ENCODE measurements at places on chromosomes 2 and 18.

DNA sequence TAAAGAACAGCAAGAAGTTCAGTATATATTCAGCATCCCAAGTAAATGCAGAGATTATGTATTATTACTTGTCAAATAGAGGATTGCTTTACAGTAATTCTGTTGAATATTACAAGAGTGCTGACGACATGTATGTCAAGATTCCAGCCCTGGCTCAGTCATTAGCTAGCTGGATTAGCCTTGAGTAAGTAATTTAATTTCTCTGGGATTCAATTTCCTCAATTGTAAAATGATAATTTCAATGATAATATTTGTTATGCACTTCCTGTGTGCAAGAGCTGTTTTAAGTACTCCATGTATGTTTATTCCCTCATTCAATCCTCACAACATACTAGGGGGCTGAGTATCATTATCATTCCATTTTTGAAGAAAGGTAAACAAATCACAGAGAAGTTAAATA lies 44.0 kb downstream of the TCF4 start:
- DNase-seq, result no peak

DNA sequence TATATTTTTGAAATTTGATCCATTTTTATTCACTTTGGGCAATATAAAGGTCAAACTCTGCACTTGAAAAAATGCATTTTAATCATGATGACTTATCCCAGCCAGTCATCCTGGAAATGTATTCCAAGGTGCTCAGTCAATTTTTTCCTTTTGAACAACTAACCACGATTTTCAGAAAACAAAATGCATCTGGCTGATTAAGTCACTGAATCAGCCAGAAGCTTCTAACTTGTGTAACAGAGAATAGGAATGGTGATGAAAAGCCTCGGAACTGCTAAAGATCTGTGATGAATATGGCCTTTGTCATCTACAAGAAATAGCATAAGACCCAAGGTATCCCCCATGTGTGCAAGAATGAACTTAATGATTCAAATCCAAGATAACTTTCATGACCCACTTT lies 572.7 kb downstream of the EPHA4 start:
- DNase-seq, result no peak

DNA sequence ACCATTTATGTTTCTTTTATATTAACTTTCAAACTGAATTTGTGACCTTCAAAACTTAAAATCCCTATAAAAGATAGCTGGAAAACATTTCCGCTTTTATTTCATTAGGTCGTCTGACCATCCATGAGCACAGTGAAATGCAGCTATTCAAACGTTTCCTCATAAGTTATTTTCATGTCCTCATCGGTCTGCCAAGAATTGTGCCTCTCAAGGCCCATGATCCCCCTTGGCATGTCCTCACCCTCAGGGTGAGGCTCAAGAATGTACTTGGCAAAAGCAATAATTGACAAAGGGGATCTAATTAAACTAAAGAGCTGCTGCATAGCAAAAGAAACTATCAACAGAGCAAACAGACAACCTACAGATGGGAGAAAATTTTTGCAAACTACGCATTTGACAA lies 12.4 kb downstream of the SLC66A2 start:
- DNase-seq, result no peak

GRCh38 chr2:1782514-1782913 lies 38.2 kb upstream of the PXDN start:
- DNase-seq, result no peak

DNA sequence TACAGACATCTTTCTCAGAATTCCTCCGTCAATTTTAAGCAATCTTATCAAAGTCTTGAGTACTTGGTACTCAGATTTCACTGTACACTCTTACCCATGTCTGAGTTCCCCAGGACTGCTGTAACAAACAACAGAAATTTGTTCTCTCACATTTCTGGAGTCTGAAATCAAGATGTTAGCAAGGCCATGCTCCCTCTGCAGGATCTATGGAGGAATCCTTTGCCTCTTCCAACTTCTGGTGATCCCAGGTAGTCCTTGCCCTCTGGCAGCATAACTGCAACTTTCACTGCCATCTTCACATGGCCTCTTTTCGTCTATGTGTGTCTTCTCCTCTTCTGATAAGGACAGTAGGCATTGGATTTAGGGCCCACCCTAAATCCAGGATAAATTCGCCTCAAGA lies 17.1 kb upstream of the CACNB4 start:
- no peak for DNase-seq

GRCh38 chr2:233418052-233418760 lies 63.9 kb downstream of the DGKD start:
- DNase-seq, result no peak

- no peak for DNase-seq
Measured at GRCh38 chr18:49619801-49620200, 57.9 kb downstream of the LIPG start.

GRCh38 chr18:60541661-60542060 lies 169.1 kb upstream of the MC4R start:
- no peak for DNase-seq

DNA sequence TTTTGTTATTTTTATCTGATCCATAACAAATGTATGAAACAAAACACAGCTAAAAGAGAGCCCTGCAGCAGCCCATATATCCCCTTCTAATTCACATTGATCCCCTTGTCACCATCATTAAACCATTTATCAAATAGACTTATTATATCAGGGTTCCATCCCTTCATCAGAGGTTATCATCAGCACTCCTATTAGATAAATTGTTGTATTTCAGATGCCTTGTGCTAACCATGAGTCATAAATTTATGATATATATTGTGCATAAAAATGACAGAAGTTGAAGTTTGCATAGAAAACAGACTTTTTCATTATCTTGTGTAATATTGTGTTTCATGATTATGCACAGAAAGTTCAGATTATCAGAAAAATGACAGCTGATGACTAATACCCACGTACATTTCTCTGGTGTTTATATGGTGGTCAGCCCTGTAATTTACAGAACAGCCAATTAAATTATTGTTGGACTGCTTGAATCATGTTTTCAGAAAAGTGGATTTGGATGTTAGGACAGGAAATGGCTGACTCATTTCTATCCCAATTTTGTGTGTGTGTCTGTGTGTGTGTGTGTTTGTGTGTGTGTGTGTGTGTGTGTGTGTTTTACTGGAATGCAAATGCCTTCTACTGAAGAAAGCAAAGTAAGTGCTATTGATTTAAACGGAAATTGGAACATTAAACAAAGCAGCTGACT lies 80.9 kb downstream of the PPP1R1C start:
- DNase-seq, result no peak

- DNase-seq, result no peak
Measured at GRCh38 chr2:84026818-84027217, 432.3 kb downstream of the SUCLG1 start.

DNA sequence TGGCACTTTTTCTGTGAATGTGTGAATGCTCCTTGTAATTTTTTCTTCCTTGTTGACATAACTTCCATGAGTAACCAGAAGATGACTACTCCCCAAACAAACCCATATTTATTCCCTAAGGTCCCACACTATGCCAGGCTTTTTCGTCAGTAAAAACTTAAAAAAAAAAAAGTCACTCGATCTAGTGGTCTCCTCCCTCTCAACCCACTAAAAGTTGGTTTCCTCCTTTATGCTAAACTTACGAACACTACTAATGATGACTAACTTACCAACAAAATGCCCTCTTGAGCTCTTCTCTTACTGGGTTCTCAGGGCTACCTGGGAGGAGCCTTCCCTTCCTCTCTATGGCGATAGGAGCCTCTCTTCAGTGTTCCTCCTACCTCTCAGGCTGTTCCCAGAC lies 18.2 kb downstream of the ACVR1 start:
- DNase-seq, result no peak

GRCh38 chr2:22521620-22522019 lies 863.4 kb upstream of the KLHL29 start:
- no peak for DNase-seq

DNA sequence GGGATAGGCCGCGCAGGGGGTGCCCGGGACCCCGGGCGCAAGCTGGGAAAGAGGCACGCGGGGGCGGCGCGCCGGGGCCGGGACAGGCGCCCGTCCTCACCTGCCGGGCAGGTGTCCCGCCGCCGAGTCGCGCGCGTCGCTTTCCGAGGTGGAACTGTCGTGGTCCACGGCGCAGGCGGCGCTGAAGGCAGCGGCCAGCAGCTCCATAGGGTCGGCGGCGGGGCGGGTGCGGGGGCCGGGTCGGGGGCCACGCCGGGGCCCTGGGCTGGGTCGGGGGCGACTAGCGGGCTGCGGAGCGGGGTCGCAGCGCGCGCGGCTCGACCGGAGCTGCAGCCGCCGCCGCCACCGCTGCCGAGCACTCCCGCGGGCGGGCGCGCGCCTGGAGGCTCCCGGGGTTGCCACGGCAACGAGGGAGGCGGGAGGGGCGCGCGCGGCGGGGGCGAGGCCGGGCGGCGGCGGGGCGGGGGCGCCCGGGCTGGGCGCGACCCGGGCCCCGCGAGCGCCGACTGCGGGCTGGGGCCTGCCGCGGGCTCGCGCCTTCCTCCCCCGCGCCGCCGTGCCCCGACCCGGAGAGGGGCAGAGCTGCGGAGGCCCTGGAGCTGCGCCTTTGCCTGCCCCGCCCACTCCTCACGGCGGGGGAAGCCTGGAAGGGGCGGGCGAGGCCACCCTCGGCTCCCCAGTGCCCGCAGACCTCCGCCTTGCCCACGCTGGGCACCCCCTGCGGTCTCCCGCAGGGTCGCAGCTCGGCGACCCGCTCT lies 57.9 kb downstream of the SNORC start:
- DNase-seq, result no peak

DNA sequence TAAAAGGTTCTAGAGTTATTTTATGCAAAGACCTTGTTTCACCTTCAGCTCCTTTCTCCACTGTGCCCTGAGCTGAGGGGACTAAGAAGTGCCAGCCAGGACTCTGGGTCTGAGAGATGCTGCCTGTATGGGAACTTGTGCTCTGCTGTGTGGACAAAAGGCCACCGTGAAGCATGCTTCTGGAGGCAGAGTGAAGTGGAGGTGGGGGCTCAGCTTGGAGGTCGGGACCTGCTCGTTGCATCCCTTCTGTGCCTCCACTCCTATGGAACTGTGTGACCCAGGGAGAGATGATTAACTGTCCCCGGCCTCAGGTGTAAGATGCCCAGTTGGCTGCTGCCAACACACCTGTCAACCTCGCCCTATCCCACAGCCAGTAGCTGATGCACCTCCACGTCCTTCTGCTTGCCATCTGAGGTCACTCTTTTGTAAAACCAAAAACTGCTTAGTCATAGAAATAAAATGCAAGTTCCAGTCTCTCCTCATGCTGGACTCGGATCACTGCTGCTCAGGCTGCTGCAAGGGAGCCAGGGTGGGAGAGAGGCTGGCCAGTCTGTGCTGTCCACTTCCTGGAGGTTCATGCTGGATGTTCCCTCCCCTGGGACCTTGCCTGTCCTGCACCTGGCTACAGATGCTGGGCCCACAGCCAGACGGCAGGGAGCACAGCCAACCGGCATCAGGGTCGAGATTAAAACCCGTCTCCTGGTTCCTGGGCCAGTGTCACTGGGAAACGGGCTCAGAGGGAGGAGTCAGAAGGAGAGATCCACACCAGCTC lies 113.2 kb downstream of the ACKR3 start:
- no peak for DNase-seq

DNA sequence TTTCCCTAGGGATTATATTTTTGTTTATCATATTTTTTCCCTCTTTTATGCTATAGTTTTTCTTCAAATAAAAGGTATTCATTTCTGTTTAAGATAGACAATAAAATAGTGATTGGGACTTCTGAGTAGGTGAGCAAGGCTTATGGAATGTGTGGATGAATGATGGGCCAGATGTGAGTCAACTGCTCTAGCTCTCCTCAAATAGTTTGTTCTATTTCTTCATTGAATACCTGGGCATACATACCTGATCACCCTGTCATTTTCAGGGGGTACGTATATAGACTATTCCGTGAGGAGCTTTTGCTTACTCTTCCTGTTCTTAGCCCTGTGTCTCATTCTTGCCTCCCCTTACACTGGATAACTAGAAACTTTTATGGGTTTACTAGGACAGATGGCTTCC lies 41.9 kb downstream of the BABAM2 start:
- no peak for DNase-seq

DNA sequence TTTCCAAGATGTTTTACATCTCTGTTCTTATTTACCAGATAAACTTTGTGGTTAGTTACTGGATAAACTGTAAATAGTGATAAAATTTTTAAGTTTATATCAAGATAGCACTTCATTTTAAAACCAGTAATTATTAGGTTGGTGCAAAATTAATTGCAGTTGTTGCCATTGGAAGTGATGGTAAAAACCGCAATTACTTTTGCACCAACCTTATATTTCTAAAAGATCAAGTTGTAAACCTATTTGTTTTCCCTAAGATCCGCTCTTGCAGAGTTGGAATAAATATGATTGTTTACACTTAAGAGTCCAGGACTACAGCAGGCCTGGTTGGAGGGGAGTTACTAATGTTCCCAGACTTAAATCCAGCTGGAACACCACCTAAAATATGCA lies 479 bp upstream of the AOX1 start:
- no peak for DNase-seq

GRCh38 chr2:42967959-42968674 lies 175.7 kb upstream of the HAAO start:
- DNase-seq, result no peak

DNA sequence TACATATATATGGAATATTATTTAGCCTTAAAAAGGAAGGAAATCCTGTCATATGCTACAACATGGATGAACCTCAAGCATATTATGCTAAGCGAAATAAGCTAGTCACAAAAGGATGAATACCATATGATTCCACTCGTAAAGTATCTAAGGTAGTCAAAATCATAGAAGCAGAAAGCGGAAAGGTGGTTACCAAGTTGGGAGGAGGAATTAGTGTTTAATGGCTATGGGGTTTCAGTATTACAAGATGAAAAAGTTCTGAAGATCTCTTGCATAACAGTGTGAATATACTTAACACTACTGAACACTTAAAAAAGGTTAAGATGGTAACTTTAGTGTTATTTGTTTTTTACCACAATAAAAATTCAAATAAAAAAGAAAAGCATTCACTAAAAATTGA lies 99.0 kb downstream of the MGAT5 start:
- DNase-seq, result no peak

DNA sequence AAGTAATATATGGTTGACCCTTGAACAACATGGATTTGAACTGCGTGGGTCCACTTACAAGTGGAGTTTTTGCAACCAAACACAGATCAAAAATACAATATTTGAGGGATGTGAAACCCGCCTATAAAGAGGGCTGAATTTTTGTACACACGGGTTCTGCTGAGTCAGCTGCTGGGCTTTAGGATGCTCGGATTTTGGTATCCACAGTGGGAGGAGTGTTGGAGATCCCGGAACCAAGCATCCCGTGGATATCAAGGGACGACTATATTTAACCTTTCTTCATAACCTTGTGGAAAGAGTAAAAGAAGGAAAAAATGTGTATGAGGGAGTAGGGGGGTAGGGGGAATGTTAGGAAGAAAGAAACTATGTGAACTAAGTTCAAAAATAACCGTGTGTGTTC lies 10.0 kb upstream of the INPP1 start:
- DNase-seq, result no peak

All from stimulated activated CD4-positive, alpha-beta T cell treated with anti-CD3 and anti-CD28 coated beads, Interleukin-12 subunit alpha, Interleukin-12 subunit beta, amount 100 ng/mL, for 24 hours (primary cell).